Cortex of kidney (tissue), 1 donor: ENCODE measurements at places on chromosomes 3 and 15.

- DNase-seq, result no peak
These were observed 585 bp downstream of the CSK start for GRCh38 chr15:74782259-74783071.

DNA sequence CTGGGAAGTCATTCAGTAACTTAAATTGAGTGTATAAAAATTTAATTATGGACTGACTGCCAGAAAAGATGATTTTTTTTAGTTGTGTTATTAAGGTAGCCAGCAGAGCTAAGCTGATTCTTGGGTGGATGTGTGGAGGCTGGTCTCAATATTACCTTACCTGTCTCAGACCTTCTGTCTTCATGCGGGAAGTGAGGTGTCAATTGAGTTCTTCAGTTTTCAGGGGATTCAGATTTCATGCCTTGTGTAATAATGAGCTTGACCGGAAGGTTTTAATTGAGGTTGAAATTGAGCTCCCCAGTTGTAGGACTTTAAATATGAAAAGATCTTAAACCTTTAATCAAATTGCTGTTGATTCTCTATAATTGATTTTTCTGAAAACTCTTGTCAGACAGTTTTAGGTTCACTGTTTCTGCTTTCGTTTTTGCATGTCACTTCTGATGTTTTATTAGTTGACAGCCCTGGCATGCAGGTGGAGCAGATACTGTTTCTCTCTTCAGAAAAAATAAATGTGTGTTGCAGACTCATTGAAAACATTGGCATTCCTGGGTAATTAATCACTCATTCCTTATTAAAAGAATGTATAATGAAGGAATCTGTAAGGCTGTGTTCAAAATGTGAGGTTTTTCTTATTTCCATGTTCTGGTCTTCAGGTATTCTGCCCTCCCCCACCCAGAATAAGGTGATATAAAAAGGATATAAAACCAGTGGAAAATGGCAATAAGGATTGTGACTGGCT lies 54.5 kb downstream of the PSMD6 start:
- DNase-seq, result no peak

DNA sequence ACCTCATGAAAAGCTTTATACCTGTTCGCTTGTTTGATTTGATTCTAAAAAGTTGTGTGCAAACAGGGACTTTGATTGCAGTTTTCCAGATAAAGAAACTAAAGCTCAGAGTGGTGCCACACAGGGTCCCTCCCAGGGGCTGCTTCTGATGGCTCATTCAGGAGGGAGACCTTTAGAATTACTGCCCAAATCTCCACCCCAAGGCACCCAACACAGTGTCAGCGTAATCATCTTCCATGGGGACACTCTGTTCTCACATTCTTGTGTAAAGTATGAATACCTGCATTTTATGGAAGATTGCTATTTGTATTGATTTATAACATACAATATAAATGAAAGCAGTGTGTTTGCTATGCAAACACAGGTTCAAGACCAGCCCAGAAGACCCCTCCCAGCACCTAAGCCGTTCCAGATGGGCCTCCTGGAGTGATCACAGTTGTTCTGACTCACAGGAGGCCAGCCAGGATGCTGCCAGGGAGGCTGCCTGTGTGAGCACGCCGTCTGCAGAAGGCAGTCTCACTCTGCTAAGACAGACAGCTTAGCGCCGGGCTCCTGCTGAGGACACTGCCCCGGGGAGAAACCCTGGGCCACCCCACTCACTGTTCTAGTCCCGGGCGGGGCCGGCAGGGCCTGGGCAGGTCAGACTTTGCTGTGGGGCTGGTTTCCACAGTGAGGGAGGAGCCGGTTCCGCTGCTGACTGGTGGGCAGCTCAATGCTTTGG lies 185.6 kb downstream of the FAM43A start:
- no peak for DNase-seq

DNA sequence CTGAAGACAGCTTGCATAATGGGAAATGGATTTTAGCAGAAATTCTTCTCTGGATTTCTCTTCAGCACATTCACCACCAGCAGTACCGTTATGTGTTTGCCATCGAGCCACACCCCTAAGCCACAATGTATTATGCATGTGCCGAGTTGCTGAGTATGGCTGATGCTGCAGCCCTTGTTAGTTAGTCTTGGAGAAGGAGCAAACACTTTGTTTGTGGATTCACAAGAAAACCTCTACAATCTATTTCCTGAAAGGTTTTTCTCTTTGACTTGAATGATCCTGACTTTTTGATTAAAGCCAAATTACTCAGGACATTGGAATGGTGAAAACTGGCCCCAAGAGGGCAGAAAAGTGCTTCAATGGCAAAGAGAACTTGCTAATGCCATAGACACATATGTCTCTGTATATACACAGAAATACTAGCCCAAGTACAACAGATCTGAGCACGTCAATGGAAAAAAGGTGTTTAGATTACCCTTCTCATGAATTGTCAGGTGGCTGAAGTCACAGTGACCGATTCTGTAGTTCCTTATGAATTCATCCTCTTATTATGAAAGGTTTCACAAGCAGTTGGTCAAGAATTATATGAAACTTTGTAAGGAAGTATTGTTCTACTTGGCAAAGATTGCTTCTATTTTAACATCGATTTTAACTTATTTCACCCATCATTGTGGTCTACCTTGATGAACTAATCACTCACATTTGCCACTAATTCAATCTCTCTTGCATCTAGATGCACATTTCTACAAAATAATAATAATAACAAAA lies 103.0 kb downstream of the P3H2 start:
- no peak for DNase-seq

GRCh38 chr15:67307156-67307555 lies 52.6 kb downstream of the IQCH start:
- DNase-seq, result no peak

DNA sequence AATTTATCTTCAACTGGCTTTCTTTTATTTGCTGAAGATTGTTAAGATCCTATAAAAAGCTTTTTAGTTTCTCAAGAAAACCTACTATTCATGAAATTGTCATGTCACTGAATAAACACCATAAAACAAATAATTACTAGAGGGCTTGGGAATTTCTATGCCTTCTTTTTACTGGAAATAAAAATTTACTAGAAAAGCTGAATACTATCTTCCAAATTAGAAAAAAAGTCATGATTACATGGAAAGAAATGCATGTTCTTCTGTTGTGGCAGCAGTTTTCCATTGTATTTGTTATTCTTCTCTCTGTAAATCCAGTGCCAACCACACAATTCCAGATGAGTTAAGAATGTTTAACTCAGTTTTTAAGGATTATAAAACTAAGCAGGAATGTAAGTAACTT lies 153.8 kb downstream of the RAP2B start:
- DNase-seq, result no peak

DNA sequence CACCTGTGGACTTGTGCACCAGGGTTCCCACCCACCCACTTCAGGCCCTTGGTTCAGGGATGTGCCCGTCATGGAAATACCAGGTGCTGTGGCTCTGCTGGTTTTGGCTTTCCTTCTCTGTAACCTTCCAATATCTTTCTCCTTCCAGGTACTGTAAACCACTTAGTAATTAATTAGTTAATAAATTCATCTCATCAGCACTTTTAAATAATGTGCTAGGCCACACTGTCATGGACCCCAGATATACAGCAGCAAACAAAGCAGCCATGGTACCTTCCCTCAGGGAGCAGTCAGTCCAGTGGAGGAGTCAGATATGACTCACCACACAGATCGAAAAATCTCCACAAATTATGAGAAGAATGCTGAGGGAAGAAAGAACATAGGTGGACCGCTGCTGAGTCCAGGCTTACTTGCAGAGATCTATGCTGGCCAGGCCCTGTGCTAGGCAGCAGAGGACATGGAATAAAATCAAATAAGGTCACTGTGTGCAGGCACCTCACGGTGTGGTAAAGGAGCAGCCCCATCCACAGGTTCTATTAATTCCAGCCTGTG lies 6.8 kb upstream of the GATA2 start:
- DNase-seq, result no peak

DNA sequence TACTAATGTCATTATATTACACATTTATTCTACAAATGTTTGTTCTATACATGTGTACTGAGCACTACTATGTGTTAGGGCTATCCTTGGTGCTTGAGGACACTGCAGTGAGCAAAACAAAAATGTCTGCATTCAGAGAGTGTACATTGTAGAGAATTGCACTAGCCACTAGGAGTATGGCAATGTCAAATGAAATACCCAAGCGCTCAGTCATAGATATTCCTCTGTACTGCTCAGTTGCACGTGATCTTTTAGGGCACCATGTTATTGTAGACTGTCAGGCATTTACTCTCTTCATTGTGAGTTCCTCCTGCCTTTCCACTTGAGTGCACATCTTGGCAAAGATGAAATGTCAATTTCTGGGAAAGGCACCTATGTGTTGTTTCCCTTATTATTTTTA lies 36.8 kb downstream of the FNDC3B start:
- DNase-seq, result no peak

DNA sequence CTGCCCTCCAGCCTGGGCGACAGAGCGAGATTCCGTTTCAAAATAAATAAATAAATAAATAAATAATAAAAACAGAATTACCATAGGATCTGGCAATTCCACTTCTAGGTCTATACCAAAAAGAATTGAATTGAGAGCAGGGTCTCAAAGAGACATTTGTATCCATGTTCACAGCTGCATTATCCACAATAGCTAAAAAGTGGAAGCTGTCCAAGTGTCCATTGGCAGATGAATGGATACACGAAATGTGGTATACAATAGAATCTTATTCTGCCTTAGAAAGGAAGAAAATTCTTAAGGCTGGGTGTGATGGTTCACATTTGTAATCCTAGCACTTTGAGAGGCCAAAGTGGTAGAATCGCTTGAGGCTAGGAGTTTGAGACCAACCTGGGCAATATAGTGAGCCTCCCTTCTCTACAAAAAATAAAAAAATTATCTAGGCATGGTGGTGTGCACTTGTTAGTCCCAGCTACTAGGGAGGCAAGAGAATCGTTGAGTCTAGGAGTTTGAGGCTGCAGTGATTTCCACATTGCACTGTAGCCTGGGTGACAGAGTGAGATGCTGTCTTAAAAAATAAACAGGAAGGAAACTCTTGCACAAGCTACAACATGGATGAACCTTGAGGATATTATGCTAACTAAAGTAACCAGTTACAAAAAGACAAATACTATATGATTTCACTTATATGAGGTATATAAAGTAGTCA lies 24.2 kb downstream of the PFKFB4 start:
- DNase-seq, result no peak

DNA sequence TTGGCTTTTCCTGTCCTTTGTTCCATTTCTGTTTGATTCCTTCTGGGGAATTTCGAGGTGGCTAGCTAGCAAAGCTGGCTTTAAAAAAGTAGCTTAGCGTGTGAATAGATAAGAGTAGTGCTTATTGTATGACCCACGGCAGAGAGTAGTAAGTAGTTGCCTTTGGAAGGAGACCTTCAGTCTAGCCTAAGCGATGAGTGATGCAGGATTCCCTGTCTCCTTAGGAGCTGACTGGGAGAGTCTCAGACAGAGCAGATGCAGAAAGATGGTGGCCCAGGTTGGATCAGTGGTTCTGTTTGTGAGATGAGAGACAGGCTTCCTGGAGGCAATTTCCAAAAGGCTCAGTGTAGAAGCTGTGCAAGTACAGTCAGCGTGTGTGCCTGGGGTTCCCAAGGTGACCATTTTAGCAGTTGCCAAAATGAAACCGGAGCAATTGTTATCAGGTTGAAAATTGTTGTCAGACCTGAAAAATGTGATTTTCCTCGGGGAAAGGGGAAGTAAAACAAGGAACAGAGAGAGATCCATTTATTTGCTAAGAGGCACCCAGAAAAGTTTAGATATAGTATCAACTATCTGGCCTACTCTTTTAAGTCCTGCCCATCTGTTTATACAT lies 681 bp upstream of the IL5RA start:
- no peak for DNase-seq

GRCh38 chr3:186492385-186492984 lies 51.7 kb downstream of the CRYGS start:
- DNase-seq, result no peak

DNA sequence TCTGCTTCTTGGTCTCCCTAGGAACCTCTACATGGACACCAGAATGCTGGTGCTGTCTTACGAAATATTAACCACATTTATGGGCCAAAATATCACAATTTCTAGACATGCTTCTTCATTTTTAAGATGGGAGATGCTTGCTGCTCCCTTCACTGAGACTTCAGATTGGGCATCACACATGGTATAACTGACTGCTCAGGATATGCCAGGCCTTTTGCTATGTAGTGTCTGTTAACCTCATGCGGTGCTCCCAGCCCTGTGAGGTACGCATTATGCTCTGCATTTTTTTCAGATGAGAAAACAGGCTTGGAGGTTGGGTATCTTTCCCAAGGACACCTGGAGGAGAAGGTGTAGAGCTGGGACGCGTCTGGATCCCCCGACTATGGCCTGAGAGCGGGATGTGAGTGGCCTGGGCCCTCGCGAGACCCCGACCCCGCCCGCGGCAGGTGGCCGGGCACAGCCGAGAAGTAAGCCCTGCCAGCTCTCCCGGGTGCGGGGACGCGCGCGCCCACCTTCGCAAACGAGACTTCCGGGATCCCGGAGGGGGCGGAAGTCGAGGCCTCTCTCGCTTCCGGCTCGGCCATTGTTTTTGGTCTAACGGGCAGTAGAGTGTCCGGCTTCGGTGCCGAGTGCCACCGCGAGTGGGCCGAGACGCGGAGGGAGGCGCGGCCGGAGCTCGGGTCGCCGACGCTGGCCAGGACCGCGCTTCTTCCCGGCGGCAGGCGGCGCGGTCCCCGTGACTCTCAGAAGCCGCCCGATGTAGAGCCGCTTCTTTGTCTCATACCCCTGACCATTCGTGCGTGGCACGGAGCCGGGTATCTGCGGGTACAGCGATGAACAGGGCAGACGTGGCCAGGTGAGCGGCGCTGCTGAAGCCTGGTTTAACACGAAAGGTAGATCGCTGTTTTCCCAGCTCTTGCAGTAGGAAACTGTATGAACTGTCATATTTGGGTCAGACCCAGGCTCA lies at the start of gene ZKSCAN7:
Gene ZKSCAN7, plus strand, starts transcription at position 568 of the 967 bp plus-strand sequence. CDS start 1,855 bp downstream, outside the sequence.
- peak; percentile 10 for DNase-seq

- DNase-seq, result no peak
These were observed 138.2 kb downstream of the PLD1 start for GRCh38 chr3:171672124-171672523.

GRCh38 chr3:171218069-171218468 lies 191.5 kb upstream of the SLC2A2 start:
- no peak for DNase-seq

GRCh38 chr15:99619712-99620111 lies 53.9 kb downstream of the MEF2A start:
- DNase-seq, result no peak
